Stimulated activated CD4-positive, alpha-beta T cell treated with anti-CD3 and anti-CD28 coated beads, Interleukin-2, amount 100 ng/mL, for 24 hours (primary cell): ENCODE measurements at places on chromosomes 5 and 9.

GRCh38 chr5:72123764-72124376 is 16.6 kb downstream of the MAP1B start:
- DNase-seq = no peak

DNA sequence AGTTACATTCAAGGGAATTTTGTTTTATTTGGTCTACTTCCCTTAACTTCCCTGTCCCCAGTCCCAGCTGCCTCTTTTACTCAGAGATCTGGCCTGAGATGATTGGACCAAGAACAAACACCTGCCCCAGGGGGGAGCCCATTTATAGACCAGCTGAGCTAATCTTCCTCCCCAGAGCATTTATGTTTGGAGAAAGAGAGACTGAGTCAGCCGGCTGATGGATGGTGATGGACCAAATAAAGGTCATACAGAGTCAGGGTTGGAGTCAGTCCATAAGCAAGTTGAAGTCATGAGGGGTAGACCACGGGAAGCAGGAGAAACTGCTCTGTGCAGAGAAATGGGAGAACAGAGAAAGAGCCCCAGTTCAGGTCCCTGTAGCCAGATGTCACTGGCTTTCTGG is 77.7 kb downstream of the TMEM174 start:
- DNase-seq = no peak

GRCh38 chr5:81125959-81126358 is 107.2 kb upstream of the CKMT2 start:
- no peak for DNase-seq

- DNase-seq = no peak
Observed at GRCh38 chr5:135705941-135706466, 127.2 kb upstream of the CXCL14 start.

DNA sequence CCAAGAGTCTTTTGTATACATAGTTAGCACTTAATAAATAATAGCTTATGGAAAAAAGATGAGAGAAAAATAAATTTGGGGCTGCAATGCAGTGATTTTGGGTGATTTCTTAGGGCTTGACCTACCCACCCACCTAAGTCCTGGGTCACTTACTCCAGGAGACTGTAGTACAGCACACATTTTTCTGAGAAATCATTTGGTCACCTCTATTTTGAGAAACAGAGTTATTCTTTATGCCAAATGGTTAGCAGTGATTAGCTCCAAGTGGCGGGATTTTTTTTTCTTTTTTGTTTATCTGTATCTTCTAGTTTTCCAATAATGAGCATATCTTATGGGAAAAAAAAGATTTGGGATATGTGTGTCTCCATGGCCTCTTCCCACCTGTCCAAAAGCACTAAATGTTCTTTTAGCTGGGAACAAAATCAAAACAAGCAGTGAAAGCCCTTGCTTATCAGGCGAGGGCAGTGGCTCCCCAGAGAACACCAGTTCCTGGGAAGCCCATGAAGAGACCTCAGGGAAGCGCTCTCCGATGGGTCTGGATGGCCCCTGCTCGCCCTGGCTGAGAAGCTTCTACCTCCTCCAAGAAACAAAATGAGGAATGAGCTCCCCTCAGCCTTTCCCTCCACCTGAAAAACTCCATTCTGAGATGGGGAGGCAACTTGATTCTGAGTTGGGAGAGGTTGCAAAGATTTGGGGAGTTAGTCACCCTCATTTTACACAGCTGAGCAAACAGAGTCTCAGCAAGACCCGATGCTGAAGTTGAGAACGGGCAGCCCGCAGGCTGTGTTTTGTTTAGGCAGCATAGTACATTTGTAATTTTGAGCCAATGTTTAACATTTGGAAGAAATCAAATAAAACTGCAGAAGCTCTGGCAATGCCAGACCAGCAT is 69.9 kb downstream of the CYFIP2 start:
- DNase-seq = no peak

- no peak for DNase-seq
Observed at GRCh38 chr5:10746711-10747110, 14.3 kb downstream of the DAP start.

DNA sequence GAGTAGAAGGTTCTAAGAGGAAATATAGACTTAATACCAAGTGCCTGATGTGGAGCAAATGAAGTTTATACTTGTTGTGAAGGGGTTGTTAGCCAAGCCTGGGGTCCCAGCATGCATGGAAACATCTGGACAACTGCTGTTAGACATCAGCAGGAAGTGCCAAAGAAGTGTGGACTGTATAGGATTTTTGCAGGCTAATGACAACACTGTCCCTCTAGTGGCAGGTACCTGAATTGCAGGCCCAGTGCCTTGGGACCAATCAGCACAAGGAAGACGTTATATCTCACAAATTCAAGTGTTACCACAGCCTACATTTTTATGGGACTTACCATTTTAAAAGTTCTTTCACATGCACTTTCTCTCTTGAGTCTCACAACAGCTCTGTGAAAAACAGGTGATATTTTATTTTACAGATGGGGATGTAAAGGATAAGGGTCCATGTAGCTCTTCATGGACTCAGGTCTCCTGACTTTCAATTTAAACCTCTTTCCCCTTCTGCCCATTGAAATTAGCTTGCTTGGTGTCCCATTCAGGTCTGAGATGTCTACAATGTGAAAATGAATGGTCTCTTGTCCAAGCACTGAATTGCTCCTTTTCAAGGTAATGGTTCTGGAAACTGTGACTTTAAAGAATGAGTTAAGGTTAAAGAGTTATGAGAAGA is 89.0 kb upstream of the MAP1B start:
- peak; percentile 79 for DNase-seq

GRCh38 chr9:93124793-93125192 is 9.3 kb downstream of the NINJ1 start:
- no peak for DNase-seq

DNA sequence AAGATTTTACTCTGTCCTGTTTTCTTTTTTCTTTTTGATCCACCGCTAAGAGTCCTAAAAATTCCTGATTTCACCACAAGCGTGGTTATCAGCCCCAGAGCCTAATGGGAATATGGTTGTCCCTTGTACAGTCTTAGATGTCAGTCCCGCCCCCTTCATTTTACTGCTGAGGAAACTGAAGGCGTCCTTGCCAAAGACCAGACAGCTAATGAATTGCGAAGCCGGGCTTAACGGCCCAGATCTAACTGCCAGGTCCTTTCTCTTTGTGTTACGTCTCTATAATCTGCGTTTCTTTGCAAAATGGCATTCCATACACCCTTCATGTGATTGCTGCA is 497 bp downstream of the NSA2 start:
- no peak for DNase-seq

- DNase-seq = no peak
Observed at GRCh38 chr5:149448831-149449714, 70.0 kb upstream of the IL17B start.

DNA sequence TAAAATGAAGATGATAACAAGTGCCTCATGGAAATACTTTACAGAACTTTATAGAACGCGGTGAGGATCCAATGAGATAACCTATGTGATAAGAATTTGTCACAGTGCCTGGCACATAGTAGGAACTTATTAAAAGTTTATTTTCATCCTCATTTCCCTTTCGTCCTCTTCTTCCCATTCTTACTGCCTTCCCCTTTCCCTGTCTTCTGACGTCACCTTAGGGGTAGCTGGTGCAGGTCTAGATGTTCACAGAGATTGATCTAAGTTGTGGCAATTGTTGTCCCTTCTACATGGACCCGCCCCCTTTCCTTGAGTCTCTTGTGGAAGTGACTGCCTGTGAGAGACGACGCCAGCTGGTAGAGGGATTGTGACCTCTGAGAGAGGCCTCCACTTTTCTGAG is 46.5 kb upstream of the NTRK2 start:
- DNase-seq = no peak

DNA sequence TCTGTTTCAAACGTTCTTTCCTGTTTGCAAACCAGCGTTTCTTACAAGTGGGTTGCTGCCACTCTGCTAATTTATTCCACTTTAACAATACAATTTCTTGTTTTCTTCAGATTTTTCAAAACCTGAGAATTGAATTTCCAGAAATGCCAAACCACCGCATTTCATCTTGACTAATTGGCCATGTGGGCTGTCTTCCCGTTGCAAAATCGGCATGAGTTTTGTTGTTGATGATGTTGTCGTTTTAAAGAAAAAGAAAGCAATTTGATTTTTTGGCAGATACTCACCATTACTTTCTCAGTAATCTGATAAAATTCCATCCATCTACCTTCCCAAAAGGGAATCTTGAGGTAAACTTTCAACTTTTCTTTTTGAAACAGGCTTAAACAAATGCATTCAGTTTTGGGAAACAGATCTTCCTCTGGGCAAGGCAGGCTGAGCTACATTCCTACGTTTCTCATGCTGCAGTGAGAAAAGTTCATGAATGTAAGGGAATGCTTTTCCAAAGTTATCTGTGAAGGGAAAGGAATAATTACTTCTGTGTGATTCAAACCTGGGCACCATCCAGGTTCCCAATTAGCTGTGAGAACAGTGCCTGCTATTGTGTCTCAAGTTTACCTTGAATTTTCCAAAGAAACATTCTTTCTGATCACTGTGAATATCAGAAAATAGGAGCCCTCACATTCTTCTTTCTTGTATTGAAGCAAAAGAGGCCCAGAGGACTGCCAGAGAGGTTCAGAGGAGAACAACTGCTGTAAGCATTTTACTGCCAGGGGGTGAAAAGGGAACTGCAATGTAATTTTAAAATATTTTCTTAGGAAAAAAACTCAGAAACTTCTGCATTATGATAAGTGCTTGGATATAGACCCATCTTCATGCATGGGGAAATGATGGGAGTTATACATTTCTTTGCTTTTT is 100.7 kb upstream of the TUT7 start:
- DNase-seq = no peak

DNA sequence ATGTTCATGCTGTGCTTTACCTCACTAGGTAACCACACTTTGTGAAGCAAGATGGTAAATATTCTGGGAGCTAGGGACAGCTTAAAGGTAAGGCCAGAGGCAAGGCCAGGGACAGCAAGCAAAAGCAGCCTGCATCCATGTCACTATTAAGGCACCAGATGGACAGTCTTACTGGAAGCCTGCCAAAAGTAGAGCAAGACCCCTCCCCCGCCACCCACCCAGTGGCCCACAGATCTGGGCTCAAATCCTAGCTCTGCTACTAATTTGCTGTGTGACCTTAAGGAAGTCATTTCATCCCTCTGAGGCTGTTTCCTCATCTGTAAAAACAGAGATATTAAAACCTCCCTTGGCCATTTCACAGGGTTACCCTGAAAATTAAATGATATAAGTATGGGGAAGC is 13.2 kb upstream of the ERMP1 start:
- no peak for DNase-seq

- DNase-seq = no peak
Observed at GRCh38 chr9:1941989-1942388, 73.2 kb upstream of the SMARCA2 start.

DNA sequence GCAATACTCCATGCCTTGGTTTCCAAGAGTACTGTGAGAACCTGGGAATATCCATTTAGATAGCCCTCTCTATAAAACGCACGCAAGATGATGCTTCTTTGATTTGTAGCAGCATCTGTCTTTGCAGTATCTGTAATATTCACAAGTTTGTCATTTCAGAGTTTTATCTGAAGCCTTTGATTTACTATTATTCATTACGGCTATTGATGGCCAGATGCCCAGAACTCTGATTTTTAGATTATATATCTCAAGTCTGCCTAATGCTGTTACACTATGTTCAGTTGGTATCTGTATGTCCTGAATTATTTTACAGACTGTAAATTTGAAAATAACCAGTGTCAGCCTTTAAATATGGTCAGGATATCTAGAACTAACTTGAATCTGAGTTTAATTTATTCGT is 233.3 kb downstream of the FAM170A start:
- DNase-seq = no peak

DNA sequence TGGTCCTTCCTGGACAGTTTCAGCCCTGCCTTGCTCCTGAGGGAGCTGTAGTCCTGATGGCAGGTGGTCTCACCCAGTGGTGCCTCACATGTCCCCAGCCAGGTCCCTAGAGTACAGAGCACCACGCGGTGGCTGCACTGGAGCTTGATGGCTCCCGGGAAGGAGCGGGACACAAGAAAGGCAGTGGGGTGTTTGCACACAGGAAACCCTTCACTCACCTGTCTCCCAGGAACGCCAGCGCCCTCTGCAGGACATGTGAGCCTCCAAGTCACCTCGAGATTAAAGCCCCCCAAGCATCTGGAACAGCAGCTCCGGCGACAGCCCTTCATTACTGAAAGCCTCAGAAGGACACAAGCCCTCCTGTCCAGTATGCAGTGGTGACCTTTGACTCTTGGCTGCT is 19.9 kb upstream of the TMEM250 start:
- peak; percentile 40 for DNase-seq

GRCh38 chr5:53601570-53601969 is 41.1 kb downstream of the NDUFS4 start:
- DNase-seq = no peak

DNA sequence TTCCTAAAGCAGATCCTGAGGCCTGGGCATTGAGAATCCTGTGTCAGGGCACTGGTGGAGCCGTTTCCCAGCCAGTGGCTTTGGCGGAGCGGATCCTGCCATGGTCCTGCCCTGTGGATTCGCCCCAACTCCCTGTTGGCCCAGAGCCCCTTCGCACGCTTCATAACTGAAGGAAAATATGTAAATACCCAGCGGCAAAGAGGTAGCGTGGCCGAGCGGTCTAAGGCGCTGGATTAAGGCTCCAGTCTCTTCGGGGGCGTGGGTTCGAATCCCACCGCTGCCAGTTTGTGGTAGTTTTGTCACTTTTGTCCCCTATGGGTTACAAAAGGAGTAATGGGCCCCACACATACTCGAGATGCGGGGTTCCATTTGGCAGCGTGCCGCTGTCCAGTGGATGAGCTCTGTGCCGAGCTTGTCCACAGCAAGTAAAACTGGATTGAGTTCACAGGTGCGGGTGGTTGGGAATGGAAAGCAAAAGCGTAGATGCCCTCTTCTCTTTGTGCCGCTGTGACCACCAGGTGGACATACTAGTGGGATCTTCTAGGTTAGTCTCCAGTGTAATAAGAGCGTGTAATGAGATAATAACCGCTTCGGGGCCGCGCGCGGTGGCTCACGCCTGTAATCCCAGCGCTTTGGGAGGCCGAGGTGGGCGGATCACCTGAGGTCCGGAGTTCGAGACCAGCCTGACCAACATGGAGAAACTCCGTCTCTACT is 17.3 kb downstream of the TRIM7 start:
- DNase-seq = peak; percentile 70
